ENCODE measurements at places on chromosomes 3 and 15.

DNA sequence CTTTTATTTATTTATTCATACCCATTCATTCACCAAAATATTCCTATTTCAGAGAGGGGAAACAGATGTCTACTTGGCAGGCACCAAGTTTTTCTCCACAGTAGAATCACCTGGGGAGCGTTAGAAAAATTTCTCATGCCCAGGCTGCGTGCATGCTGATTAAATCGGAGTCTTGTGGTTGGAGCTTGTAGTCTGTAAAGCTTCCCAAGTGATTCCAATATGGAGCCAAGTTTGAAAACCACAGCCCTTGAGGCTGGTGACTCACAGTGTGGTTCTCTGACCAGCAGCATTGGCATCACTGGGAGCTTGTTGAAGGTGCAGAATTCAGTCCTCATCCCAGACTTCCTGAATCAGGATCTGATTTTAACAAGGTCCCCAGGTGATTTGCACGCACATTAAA, 49.7 kb downstream of the PDHB start:
- no peak for DNase-seq

DNA sequence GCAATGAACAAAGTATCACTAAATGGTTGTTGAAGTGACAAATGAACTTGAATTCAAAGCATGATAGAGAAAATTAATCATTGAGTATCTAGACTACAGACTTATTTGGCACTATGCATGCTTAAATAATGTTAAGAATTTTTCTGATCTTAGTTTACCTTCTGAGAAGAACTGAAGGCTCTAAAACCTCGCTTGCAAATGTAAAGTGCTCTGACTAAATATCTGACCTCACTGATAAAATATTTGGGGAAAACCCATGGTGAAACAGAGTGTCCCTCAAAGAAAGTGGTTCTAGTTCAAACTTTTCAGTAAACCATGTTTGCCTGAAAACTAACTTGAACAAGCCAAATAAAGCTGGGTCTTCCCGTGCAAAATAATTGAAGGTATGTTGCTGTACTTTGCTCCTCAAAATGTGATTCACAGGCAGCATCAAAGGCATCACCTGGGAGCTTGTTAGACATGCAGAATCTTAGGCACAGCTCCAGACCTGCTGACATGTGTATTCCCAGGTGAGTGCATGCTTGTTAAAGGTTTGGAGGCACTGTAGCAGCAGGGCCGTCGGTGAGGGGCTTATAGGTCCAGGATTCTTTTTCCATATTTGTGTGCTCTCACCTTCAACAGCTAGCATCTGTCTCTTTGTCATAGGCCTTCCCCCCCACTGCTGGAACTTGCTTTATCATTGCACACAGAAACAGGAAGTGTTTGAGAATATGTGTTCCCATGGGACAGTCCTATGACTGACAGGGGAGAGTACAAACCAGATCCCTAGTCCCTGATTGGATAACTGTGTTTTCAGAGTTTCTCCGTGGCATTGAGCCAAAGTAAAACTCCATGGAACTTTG, 524.2 kb upstream of the LMCD1 start:
- DNase-seq = no peak

DNA sequence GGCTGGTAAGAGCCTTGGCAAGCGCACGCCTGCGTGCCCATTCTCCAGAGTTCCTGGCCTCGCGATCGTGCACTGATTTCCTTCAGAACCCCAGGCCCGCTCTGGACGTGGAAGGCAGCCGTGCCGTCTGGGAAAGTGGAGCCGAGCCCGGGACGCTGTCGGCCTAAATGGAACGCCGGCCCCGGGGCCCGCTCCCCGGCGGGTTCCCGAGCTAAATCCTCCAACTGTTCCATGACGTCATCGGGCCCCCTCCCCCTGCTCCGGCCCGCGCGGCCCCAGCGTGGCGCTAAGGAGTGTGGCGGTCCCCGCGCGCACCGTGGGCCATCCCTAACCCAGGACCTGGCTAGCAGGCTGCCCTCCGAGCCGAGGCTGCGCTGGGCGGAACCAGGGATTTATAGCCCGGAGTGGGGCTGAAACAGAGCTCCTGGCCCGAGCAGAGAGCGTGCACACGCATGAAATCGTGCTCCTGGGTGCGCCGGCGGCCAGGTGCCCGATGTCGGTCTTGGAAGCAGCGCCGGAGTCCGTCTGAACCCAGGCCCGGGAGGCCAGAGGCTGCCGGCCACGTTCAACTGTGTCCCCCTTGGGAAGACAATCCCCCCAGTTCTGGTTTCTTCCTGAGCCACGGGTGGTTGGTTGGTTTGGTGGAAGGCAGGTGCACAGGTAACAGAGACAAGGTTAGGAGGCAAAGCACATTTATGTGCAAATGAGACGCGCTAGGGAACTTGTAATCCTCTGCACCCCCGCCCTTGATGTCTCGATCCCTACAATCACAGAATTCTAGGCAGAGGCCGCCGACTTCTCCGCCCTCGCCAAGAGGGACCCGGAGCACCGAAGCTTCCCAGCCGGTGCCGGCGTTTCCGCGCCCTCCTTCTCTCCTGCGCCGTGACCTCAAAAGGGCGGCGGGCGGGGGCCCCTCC, 84.9 kb upstream of the ETV5 start:
- no peak for DNase-seq

DNA sequence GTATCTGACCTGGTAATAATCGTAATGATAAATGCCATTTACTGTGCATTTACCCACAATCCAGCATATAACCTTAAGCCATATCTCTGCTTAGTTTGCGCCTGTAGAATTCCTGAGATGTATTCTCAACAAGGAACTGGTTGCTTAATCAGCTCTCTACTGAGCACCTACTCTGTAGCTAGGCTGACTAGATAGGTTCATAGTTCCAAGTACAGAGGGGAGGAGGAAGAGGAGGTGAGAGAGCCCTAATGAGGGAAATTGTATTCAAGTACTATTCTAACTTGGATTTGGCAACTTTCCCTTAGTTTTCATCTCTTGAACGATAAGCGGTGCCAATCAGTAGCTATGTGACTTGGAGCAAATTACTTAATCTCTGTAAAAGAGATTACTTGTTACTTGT, 5.6 kb upstream of the AKAP13 start:
- no peak for DNase-seq

GRCh38 chr3:43537225-43537624, 84.6 kb downstream of the ANO10 start:
- no peak for DNase-seq

- DNase-seq = no peak
Observed at GRCh38 chr15:64693134-64693533, 82.3 kb downstream of the RBPMS2 start.

DNA sequence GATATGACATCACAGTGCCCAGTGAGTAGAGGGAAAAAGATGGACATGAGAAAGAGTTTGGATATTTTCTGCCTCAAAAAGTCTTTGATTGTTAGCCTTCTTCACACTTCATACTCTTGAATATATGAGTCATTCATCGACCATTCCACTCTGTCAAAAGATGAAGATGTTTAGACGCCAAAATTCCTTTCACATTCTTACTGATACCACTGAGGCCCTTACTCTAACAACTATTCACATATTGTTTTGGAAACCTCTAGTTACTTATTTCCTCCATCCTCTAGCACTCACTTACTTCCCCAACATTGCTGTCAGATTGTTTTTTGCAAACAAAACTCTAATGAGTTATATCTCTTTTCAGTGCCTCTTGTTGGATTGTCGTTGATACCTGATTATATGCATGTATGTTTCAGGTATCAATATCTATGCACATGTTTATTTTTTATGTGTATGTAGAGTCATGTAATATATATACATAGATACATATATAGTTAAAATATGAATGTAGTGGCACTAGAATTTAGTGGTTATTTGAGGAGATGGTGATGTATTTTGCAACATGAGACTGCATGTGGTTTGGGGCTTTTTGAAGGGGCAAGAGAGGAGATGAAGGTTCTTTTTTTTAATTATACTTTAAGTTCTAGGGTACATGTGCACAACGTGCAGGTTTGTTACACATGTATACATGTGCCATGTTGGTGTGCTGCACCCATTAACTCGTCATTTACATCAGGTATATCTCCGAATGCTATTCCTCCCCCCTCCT, 40.0 kb upstream of the OR5H6 start:
- DNase-seq = no peak

DNA sequence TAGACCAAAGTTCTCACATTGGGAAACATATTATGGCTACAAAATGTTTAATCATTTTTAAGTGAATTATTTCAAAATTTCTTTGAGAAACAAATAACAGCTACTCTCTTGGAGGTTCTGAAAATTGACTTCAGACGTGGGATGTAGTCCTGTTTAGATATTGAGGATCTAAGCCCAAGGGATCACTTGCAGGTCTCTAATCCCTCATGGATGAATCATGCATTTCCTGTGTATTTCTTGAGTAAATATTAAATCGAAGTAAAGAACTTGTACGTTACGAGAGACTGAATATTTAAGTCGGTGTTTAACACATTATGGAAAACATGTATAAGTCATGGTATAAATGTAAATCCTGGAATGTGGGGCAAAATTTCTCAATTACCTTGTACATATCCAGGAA, 119.8 kb downstream of the EPHA3 start:
- DNase-seq = no peak

GRCh38 chr15:46409841-46410301, 775.0 kb downstream of the SQOR start:
- DNase-seq = no peak

DNA sequence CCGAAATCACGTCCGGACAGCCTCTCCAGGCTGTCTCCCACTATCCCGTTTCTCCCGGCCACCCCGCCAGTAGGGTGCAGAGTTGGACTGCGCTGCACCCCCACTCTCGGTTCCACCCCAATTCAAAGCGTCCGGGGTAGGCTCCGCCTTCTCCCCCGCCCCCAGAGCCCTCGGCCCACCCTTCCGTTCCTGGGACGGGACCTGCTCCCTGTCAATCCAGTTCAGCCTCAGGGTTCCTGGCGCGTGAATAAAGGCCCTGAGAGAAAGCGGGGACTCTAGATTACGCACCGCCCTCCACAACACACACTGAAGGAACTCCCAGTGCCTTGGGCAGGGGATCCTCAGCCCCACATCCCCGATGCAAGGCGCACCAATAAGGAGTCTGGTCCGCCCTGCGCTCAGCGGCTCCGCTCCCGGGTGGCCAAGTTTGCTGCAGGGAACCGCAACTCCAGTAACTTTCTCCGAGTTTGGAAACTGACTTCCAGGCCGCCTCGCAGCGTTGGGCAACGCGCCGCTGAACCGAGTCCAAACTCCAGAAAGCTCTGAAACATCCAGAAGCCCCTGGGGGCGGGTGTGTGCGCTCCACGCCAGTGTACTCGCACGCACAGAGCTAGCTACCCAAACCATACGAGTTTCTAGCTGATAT, 1.9 kb downstream of the ADAMTS9 start:
- DNase-seq = no peak

DNA sequence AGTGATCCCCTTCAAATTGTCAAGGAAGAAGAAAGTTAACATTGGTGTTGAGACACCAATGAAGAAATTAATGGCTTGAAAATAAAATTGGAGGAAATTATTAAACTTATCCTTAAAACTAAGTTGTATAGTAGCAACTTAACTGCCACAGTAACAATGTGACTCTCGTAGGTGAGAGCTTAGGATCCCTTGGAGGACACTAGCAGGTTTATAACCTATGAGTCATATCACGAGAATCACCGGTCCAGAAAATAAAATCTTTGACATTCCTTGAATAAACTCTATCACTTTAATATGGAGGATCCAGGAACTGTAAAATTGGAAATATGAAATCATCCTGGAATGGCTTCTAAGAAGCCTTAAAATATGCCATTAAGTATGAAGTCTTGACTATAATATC, 2.1 kb downstream of the GHSR start:
- DNase-seq = no peak

- no peak for DNase-seq
Observed at GRCh38 chr3:111764645-111765091, 94.4 kb upstream of the PHLDB2 start.

DNA sequence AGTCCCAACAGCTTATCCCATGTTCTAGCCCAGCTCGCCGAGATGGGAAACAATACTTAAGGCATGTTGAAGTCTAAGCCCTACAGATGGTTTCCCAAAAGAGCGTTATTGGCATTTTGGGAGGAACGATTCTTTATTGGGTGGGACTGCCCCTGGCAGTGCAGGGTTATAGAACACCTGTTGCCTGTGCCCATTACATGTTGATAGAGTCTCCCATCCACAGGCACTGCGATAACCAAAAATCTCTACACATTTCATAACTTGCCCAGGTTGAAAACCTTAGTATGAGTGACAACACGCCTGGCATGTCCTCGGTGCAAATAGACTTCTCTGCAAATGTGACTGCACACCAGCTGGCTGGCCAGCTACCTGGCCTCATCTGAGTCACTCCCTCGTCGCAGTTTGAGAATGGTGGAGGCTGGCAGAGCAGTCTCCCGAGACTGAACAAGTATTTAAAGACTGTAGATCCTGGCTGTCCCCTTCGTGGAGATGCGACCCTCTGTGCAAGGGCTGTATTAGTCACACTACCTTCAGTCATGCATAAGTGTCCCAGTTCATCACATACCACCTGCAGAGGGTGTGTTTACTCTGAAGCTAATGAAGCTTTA, 18.7 kb downstream of the ZNF80 start:
- DNase-seq = no peak

DNA sequence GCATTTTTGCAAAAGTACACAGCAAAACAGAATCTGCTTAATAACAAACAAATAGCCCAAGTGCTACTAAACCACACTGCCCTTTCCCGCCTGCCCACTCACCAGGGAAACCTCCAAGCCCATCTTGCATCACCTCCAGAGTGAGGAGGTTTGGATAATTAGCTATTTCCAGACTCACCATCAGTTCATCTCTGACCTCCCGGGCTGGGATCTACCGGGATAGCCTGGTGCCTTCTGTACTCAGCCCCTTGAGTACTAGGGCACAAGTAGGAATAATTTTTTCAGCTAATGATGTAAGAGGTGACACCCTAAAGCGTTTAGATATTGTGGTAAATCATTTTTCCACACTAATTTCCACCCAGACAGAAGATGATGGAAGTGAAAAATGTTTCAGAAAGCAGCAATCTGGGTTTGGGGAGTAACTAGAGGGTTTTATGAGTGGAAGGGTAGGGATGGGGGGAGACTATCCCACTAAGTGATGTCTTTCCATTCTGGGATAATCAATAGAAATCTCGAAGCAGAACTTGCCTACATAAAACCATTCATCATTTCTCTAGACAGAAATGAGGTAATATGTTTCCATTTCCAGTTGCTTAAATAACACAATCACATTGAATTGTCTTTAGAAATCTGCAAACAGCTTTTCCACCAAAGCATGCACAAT, 40.9 kb downstream of the TAFA4 start:
- DNase-seq = no peak

GRCh38 chr15:100972975-100973350, 53.8 kb downstream of the LRRK1 start:
- no peak for DNase-seq

GRCh38 chr3:48679411-48680391, 6.0 kb downstream of the NCKIPSD start:
- DNase-seq = no peak

Data from stimulated activated CD8-positive, alpha-beta memory T cell treated with anti-CD3 and anti-CD28 coated beads, Interleukin-7, amount 100 ng/mL, for 1 hour (primary cell).